ENCODE measurements at places on chromosomes 5 and 9. TPM values are rescaled to one million over a fixed set of nuclear protein-coding genes. Genes with fewer than 3 reads are reported as not detected.

Gene MYOZ3
- total RNA-seq = 6.2 TPM

Gene FGF10
- 0.47 TPM for total RNA-seq

DNA sequence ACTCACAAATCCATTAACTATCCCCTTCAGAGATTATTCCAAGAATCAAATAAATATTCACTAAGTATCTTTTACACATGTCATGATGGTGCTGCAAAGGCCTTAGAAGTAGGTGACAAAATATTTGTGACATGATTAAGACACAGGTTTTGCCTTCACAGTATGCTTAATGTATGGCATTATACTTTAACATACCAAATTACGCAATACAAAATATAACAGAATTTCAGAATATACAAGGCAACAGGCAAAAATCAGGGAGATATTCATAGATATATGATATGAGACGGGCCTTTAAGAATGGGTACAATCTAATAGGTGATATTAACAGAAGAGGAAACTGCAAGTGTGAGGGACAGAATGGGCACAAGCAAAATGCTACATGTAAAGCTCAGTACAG lies 41.6 kb downstream of the CAAP1 start:
- no peak for DNase-seq

Gene C7
- 175 TPM for total RNA-seq

DNA sequence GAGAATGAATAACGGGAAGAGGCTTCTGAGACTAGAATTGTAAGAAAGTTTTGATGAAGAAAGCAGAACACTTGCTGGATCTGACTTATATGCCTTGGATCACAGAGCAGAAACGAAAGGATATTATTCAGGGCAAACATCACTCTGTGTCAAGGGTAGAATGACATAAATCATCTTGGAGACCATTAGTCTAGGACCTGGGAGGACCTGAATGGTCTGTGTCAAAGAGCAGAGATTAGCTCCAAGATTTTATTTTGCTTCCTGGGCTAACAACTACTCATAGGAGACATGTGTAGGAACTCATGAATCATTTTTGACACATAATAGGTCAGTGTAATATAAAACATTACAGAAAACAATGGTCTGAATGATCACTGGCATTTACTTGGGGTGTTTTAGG lies 417.9 kb downstream of the SLCO4C1 start:
- DNase-seq = no peak

Gene AGXT2
- not detected for total RNA-seq

- no peak for DNase-seq
These were observed 13.5 kb downstream of the GFPT2 start for GRCh38 chr5:180339583-180340183.
